ENCODE measurements at places on chromosomes 5 and 9.

- no peak for DNase-seq
Measured at GRCh38 chr5:34886392-34887119, 28.7 kb downstream of the RAD1 start.

DNA sequence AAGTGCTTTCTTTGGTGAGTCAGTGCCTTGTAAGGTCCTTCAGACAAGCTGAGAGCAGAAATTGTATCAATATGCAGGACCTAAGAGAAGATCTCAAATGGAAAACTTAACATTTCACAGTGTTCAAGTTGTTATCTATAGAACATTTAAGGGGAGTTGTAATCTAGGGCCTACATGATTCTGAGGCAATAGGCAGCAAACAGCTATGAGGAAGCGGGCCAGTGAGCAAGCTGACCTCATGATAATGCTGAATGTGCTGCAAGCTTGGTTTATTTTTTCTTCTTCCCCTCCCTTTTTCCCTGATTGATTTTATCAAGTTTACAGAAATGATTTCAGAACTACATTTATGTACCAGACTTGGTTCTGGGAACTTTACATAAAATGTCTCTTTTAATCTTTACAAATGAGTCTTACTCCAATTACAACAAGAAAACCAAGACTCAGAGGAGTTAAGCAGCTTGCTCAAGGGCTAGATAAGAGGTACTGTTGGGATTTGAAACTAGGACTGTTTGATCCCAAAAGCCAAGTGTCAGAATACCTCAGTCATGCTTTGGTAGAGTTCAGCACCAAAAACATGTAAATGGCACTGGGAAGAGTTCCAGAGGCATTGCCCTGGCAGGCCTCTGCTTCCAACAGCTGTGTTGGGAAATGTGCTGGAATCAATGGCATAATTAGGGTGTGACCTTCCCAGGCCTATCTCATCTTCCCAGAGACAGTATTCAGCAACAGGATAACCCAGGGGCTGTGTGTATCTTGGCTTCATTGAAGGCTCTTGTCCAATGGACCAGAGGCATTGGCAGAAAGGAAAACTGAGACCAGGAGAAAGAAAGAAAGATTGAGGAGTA is 130.1 kb downstream of the LRRC70 start:
- no peak for DNase-seq

DNA sequence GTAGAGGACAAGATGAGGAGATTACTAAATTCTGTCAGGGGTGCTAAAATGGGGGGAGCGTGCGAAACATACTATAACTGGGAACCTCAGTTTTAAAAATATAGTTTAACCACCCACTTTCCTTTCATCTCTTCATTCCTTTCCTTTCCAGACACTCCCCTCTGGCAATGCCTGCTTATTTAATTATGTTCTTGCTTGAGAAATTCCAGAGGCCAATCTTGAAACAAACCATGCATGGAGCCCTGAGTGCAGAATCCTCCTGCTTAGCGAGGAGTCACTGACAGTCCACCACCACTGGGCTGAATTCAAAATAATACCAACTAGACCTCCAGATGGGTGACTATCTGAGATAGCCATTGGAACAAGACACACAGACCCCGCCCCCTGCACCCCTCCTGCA is 29.7 kb upstream of the C9orf72 start:
- DNase-seq: no peak

DNA sequence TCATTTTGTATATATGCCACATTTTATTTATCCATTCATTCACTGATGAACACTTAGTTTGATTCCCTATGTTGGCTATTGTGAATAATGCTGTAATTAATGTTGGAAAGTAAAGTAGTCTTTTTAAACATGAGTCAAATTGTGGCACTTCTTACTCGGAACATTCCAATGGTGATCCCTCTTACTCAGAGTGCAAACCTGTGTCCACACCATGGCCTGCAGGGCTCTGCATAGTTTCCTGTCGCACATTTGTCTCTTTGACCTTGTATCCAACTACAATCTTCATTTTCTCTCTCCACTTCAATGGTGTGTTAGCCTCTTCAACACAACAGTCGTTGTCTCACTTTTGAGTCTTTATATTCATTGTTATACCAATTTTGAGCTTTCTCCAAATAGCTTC is 98.1 kb upstream of the PAPPA start:
- no peak for DNase-seq

- DNase-seq: no peak
Measured at GRCh38 chr5:141716009-141716408, 34.0 kb upstream of the ARAP3 start.

GRCh38 chr5:44443172-44443571 is 54.0 kb upstream of the FGF10 start:
- DNase-seq: no peak

DNA sequence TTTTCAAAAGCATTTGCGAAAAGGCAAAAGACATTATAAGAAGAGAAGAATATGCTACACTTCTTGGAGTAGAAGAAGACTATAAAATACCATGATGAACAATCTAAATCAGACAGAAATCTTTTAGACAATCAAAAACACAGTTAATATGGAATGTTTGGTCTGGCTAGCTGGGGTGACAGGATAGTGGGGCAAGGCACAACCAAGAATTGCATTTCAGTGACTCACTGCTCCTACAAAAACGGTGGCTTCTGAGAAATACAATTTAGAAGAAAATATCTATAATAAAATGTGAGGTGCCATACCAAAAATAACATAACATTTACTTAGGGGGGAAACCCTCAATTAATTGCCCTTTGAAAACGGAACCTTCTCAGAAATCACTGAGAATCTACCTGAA is 363.4 kb downstream of the NPR3 start:
- DNase-seq: no peak

DNA sequence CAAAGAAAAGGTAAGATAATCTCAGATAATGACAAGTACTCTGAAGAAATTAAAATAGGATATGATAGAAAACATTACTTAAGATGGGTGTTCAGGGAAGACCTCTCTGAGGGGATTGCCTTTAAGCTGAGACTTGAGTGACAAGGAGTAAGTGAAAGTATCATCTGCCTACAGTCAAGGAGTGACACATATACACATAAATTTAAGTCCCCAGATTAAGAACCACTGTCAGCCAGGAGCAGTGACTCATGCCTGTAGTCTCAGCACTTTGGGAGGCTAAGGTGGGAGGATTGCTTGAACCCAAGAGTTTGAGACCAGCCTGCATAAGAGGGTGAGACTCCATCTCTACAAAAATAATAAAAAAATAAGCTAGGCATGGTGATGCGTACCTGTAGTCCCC is 19.7 kb upstream of the ANKHD1 start:
- no peak for DNase-seq

- no peak for DNase-seq
Measured at GRCh38 chr5:53334431-53334941, 145.9 kb upstream of the FST start.

DNA sequence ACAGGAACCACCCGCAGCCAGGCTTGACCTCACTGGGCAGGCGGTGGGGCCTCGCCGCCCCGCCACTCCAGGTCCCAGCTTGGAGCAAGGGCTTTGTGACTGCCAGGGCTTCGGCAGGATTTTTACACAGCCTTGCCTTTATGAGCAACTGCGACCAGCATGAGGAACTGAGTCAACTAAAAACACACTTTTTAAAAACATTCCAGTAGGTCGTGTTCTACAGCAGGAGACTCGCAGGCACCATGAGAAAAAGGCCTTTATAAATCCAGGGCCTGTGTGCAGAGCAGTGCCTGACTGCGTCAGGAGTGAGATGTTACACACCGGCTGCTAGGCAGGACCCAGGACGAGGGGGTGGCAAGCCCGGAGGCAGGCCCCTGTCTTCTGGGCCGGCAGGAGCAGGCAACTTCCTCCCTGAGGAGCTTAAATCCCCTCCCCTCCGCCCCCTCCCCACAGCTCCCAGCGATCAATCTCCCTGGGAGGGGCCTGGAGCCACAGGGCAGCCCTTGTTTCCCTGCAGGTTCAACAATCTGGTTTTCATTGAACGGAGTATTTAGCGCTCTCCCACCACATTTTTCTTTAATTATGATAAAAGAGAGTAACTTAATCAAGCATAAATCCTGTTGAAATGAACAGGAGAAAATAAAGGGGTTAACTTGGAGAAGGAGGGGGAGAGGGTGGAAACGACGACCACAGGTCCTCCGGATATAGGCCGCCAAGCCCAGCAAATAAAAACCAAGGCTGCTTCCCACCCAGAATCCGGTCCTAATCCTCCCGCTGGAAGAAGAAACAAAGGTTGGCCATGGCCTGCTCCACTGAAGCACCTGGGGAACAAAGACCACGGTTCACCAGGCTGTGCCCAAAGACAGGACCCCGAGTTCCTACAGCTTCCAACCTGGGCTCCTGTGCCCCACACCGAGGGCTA is 92.5 kb downstream of the ROR2 start:
- DNase-seq: no peak

DNA sequence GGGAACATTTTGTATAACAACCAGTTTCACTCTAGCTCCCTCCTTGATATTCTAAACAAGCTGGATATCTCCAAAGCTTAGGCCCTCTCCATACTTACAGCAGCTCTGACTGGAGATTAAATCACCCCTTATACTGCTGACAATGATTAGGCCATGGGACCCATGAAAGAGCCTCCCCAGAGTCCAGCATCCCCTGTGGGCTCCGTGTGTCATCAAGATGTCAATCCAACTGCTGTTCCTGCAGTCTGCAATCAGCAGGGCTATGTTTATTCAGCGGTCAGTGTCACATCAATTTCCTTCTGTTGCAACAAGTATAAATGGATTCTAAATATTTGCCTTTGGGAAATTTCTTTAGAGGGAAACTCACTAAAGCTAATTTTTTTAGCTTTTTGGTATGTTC is 26.6 kb downstream of the PCDHAC2 start:
- no peak for DNase-seq

DNA sequence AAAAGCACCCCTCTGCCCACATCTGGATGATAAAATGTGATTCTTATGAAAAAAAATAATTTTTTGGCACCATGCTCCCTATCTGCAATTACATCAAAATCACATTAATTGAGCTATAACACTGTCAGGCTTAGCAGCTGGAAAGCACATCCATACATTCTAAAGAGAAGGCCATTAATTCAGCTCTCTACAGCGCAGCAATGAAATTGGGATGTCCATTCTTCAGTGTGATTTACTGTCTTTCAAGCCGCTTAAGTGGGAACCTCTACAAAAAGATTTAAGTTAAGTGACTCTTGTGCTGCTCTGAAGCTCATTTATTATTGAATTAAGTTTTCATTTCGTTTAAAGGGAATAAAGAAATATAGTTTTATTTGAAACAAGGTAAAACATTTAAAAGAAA is 171.3 kb downstream of the EBF1 start:
- no peak for DNase-seq

GRCh38 chr5:27571681-27572080 is 533.3 kb upstream of the CDH9 start:
- DNase-seq: no peak

GRCh38 chr5:2905741-2906140 is 154.3 kb upstream of the IRX2 start:
- DNase-seq: no peak

DNA sequence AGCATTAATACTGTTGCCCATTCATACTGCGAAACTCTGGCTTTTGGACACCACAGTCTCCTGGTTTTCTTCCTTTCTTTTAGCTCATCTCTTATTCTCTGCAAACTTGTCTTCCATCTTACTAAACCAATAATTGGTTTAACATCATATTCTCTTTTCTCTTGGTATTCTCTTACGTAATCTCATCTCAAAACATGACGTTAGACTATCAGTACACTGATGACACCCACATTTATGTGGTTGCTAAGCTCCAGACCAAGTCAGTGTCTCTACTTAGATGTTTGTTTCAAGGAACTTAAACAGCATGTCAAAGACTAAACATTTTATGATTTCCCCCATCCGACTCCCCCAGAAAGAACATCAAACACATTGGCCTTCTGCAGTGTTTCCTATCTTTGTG is 2.1 kb downstream of the PRRC1 start:
- DNase-seq: no peak

DNA sequence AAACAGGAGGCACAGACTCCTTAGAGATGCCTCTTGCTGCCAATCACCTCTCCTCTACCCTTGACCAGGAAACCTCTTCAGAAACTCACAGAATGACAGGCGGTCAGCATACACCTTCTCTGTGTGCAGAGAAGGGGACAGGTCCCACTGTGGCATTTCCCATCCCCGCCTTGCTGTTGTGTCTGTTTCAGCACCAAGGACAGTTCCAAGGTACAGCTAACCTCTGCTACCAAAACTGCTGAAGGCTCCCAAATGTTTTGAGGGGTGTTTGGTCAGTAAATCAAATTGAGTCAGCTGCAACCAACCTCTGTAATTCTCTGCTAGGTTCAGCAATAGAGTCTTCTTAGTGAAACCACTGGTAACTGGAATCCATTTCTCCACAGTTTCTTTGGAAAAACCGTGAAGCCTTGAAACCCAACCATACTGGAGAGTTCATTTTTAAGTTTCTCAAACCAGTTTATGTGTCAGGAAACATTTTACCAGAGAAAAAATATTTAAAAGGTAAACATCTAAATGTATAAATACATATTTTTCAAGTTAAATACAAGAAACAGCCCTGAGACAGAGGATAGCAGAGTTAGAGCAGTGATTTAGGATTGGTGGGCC is 122.0 kb downstream of the DRD1 start:
- DNase-seq: no peak

DNA sequence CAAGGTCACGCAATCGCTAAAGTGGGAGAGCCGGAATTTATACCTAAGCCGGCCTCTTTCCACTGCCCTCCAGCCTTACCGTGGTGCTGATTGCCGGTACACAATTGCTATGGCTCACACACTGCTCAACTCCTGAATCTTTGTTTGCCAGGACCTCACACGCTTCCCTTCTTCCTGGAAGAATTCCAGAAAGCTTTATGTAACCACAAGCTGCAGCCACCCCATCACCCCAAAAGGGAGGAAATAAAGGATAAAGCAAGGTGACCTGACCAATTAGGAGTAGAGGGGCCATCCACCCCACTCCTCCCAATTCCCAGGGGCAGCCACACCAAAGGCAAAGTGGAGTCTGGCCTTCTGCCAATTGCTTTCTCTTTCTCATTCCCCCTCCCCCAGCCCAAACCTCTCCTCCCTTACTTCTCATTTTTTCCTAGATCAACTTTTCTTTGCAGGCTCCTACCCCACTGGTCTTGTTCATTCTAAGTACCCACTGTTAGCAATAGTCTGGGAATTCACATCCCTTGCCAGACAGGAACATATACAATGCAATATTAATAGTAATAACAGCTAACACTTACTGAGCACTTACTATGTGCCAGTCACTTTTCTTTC is 18.0 kb upstream of the CDC23 start:
- no peak for DNase-seq

DNA sequence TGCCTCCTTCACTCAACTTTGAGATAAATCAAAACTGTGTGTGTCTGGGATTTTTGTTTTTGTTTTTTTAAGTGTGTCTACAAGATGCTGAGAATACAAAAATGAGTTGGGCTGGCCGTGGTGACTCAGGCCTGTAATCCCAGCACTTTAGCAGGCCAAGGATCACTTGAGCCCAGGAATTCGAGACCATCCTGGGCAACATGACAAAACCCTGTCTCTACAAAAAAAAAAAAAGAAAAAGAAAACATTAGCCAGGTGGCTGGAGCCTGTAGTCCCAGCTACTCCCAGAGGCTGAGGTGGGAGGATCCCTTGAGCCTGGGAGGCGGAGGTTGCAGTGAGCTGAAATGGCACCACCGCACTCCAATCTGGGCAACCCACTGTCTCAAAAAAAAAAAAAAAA is 21.0 kb downstream of the HNRNPK start:
- DNase-seq: no peak
